ENCODE measurements at places on chromosomes 4 and X.

DNA sequence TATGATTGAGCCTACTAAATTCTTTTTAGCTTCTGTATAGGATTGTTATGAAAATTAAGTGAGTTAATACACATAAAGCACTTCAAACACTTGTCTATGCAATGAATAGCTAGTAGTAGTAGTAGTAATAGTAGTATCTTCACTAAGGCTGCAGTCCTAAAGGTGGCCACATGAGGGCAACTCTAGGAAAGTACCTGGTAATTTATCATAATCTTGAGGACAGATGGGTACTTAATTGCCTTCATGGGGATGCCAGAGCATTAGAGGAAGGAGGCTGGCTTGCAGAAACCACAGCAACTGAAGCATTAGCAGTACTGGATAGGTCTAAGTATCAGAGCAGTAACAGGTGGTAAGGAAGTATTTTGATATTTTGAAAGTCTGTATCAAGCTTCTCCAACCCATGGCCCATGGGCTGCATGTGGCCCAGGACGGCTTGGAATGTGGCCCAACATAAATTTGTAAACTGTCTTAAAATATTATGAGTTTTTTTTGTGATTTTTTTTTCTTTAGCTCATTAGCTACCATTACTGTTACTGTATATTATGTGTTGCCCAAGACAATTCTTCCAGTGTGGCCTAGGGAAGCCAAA lies 17.3 kb downstream of the NIPAL1 start:
- DNase-seq, result peak; percentile 58

GRCh38 chr4:20538905-20539304 lies 161.4 kb upstream of the PACRGL start:
- DNase-seq, result no peak

DNA sequence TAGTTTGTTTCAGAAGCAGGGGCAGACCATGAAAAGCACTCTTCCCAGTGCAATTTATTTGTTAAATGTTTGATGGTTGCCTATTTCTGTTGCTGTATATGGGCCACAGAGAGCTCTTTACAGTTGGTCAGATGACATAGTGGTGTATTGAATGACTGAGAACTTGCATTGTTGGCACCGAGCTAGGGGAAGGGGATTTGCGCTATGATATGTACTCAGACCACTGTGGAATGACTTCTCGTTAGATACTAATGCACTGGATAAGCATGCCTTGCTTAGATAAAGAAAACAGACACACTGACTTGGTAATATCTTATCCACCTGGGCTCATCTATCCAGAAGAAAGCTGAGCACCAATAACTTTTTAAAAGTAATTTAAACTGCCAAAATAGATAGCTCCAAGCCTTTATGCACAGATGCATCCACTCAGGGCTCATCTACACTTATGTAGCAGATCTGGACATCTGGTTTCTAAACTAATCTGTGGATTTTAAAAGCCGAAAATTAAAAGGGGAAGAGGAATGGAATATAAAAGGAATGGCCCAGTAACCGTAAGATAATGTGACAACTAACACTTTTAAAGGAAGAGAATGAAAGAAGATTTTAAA lies 132.7 kb downstream of the GATB start:
- no peak for DNase-seq

- peak; percentile 69 for DNase-seq
Observed at GRCh38 chrX:65866146-65866545, 173.7 kb downstream of the VSIG4 start.

- peak; percentile 52 for DNase-seq
Observed at GRCh38 chr4:142703694-142704309, 142.3 kb downstream of the INPP4B start.

DNA sequence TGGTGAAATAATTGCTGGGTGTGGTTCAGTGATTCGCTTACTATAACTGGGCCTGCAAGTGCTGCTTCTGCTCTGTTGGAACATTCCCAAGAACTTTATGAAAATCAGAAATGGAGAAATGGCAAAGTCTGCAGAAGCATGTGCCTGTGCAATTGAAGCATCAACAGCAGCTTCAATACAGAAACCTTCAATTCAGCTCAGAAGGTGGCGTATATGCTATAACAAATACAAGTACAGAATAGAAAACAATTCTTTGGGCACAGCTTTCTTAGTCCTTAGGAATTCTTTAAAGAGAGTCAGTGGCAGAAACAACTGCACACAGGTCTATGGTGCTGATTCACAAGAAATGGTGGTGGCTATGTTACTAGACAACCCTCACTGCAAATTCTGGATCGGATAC lies 18.0 kb upstream of the PDHA2 start:
- DNase-seq, result no peak

DNA sequence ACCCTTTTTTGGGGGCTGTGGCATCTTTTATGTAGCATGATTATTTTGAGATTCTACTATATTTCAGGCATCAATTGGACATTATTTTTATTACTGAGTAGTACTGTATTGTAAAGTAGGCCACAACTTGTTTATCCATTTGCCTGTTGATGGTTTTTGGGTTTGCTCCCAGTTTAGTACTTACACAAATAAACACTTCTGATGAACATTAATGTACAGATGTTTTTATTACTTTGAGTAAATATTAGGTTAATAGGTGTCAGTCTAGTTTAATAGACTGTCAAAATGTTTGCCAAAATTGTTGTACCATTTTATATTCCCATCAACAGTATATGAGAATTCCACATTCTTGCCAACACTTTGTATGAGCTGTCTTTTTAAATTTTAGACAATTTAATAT lies 214.9 kb upstream of the MAD2L1 start:
- no peak for DNase-seq

- DNase-seq, result no peak
Observed at GRCh38 chr4:90127706-90128345, 632 bp downstream of the CCSER1 start.

- peak; percentile 21 for DNase-seq
Observed at GRCh38 chr4:6332042-6332668, 62.5 kb downstream of the WFS1 start.

DNA sequence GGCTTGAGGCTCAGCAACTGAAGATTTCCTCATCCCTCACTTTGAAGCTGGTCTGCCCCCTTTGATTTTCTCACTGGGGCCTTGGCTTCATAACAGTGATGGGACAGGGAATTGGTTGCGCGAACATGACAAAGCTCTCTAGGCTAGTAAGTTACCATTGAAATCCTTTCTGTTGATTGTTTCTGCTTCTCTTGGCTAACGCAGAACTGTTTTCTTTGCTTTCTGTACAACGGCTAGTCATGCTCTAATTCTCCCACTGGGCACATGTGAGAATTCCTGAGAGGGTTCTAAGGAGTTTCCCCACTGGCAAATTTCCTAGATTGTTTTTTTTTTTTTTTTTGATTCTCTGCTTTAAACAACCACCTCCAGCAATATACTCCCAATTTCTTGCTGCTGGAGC lies 738.6 kb downstream of the PCDH7 start:
- no peak for DNase-seq

- DNase-seq, result no peak
Observed at GRCh38 chr4:184019667-184020623, 114.8 kb downstream of the STOX2 start.

DNA sequence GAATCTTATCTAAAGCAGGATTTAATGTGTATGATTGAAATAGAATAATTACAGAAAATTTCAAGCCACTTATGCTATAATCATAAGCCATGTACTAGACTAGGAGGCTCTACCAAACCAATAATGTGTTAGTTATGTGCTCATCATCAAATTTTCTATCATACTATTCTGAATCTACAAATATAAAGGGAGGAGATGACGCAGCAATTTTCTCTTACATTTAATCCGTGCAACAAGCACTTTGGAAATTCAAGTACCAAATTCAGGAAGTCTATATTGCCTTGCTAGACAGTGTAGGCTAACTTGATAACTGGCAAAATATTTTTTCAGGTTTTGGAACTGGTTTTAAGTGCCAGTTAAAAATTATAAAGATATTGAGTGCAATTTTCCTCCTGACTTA lies 283.5 kb downstream of the C4orf33 start:
- DNase-seq, result no peak

DNA sequence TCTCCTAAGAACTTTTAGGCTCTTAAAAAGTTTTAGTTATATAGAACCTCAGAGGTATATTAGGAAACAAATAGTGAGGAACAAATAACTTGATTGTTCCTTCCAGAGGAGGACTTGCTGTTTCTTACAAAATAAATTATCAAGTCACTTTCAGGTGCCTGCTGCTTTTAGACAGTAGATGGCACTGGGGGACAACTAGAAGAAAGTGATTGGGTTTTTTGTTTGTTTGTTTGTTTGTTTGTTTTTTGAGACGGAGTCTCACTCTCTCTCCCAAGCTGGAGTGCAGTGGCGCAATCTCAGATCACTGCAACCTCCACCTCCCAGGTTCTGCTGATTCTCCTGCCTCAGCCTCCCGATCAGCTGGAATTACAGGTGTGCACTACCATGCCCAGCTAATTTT lies 35.4 kb upstream of the CDKL5 start:
- DNase-seq, result no peak

GRCh38 chr4:42607011-42607726 lies 49.7 kb downstream of the ATP8A1 start:
- DNase-seq, result no peak

- no peak for DNase-seq
Observed at GRCh38 chr4:105674011-105674410, 34.5 kb downstream of the INTS12 start.

GRCh38 chr4:117063961-117064696 lies 21.2 kb downstream of the TRAM1L1 start:
- DNase-seq, result no peak

DNA sequence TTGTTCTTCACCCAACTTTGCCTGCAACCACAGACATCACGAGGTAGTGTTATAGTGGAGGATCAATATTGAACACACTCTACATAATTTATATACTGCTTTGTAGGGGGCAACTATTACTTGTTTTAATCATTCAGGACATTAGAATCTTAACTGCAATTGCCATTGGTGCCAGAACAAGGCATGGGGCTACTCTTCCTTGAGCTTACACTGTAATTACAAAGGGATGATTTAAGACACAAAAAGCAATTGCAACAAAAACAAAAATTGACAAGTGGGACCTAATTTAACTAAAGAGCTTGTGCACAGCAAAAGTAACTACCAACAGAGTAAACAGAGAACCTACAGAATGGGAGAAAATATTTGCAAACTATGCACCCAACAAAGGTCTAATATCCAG lies 24.0 kb upstream of the DDX53 start:
- no peak for DNase-seq

- no peak for DNase-seq
Observed at GRCh38 chrX:124045109-124045508, 83.6 kb downstream of the STAG2 start.

DNA sequence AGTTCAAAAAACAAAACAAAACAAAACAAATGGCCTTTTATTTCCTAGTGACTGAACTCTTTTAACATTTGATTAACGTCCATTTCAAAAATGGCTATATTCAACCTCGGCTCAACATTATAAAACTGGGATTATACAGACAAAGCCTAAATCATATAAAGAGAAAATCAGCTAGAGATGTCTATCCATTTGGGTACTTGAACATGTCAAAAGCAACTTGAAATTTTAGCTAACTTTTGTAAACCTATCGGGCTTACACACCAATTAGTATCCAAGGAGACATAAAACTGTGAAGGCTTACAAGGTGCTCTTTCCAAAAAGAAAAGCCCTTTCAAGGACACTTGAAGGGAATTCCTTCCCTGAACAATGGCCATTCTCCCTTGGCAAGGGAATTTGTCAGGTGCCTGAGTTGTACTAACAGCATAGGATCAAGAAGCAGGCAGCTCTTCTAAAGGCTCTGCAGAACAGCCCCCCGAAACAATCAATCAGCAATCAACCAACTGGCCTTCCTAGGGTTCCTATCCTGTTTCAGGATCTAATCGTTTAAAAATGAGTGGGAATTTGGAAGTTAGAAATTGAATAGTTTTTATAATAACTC lies 633.7 kb upstream of the HTR2C start:
- no peak for DNase-seq

DNA sequence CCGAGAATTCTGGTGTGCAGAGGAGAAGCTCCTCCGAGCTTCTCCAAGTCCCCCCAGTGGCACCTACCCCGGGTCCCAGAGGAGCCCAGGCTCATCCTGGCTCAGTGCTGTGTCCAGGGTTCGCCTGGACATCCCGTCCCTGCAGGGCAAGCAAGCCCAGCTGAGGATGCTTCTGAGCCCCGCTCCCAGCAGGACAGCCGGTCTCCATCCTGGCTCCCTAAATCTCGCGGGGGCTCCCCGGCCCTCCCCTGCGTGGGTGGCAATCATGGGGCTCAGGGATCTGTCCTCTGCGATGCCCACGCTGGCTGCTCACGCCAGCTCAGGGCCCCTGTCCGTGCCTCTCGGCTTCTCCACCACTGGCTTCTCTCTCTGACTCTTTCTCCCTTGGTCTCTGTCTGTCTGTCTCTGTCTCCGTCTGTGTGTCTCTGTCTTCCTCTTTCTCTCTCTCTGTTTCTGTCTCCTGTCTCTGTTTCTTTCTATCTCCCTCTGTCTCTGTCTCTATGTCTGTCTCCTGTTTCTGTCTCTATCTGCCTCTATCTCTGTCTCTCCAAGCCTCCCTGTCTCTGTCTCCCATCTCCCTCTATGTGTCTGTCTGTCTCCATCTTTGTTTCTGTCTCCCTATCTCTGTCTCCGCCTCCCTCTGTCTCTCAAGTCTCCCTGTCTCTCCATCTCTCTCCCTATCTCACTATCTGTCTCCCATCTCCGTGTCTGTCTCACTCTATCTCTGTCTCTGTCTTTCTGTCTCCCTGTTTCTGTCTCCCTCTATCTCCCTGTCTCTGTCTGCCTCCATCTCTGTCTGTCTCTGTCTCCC lies 27.8 kb upstream of the SLC25A6 start:
- DNase-seq, result no peak

GRCh38 chr4:57039345-57039744 lies 60.6 kb downstream of the POLR2B start:
- no peak for DNase-seq

GRCh38 chrX:32673193-32673592 lies 538.2 kb downstream of the DMD start:
- no peak for DNase-seq

GRCh38 chr4:186146458-186146857 lies 42.0 kb downstream of the FAM149A start:
- DNase-seq, result no peak

DNA sequence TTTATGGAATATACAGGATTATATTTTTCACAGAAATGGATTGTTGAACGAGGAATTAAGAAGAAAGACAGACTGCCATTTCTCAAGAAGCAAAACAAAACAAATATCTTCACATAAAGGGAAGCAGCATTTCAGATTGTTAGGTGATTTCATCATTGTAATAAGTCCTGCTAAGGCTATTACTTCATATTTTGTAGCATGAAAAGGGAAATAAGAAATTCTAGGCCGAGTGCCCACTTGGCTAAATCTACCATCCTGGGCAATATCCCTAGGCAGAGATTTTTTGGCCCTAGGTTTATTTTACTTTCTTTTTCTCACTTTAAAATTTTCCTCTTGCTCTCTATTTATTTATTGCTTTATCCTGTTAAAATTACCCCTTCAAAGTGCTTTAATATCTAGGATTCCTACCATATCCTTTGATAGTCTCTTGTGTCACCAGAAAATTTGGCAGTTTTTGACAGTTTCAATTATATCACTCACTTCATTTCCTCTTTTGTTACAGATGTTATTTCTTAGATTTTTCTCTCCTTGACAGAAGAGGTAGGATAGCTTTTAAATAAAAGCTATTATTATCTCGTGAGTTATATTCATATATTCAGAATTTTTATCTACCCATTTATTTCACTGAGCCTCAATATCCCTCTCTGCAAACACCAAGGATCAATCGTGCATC lies 142.3 kb downstream of the PDGFC start:
- no peak for DNase-seq

Data from CD4-positive, alpha-beta T cell treated with Interleukin-4 for 4 hours (primary cell).